GDM1 (cell line): ENCODE measurements at places on chromosomes 2 and 18.

GRCh38 chr2:217366266-217366895 lies 506.5 kb upstream of the TNP1 start:
- DNase-seq: no peak

DNA sequence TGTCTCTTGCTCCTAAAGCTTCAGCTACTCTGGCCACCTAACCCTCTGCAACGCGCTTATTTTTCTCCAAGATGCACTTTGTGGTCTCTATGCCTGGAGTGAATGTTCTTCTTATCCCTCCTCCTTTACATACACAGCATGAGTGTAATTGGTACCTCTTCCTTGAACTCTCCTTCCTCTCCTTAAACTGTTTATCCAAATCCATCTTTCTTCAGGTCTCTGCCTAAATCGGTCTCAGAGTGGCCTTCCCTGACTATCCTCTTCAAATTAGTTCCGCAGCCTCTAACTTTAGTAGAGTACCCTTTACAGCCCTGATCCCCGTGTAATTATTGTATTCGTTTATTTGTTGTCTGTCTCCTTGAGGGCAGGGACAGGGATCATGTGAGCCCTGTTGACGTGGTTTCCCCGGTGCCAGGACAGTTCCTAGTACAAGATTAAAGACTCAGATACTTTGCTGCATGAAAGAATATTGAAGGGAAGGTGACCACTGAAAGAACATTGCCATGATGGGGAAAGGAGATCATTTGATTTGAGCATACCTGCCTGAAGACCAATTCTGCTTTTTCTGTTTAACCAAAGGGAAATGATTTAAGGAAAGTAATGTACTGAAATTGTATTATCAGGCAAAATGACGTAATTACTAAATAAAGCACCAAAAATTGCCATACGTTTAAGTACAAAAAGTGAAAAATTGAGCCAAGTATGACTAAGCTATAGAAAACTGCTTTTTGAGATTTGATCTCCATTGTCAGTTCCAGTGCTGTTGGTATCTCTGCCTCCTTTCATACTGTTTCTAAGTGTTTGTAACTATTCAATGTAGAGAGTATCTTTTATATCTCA lies 1.2 kb downstream of the CNOT9 start:
- no peak for DNase-seq

GRCh38 chr2:13876491-13877037 lies 756.0 kb upstream of the LRATD1 start:
- no peak for DNase-seq

GRCh38 chr2:46548103-46548486 lies 68.7 kb downstream of the TMEM247 start:
- DNase-seq: peak; percentile 37

DNA sequence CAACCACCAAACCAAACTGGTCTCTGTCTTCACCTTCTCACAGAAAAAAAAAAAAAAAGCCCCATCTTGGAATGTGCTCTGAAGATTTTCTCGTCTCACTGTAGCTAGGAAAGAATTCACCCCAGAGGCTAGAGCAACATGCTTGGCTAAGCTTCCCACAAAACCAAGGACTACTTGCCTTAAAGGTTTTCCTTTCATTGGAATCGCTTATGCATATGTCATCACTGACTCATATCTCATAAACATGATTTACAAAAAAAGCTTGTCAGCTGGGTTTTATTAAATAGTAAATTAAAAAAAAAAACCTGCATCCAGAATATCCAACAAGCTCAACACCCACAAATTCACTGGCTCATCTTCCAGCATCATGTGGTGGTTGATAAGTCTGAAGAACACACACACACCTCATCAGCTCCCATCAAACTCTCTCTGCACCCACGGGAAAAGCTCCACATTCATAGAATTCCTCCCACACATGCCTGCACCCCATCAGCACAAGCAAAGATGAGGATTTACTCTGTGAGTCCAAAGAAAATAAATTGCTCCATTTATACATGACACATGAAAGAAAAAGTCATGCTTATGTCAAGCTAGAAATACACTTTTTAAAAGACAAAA lies 182.0 kb upstream of the TRIB2 start:
- DNase-seq: no peak

DNA sequence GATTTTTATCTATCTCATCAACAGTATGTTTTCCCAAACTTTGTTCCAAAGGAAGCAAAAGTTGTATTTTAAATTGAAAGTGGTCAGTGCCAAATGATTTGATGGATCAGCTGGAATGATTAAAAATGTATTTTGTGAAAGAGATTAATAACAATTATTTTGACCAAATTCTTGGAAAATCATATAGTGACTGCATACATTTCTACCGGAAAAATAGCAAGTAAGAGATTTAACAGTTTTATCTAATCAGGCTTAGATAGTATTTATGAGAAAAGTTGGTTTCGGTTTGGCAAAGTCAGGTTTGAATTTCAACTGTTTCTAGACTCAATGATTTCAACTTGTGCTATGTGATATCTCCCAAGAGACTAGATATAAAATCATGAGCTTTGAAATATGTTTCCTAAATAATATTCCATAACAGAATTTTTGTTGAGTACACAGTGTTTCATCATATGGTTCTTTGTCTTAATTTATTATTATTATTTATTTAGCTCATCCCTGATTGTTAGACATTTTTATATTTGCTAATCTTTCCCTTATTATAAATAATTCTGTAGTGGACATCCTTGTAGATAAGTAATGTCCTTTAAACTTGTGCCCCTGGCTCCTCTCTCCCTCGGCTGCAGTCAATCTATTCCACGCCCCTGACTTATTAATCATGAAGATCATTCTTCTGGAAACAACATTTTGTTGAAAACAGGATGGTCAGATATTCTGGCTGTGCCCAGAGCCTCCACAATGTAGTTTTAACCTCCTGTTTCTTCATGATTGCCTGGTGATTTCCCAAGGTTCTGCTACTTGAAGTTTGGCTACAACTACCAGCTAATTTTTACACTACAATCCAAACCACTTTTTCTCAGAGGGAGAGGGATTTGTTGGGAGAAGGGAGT lies 520.7 kb upstream of the TCF4 start:
- no peak for DNase-seq

GRCh38 chr2:217399291-217399690 lies 539.4 kb upstream of the TNP1 start:
- no peak for DNase-seq

GRCh38 chr2:236982693-236983455 lies 102.8 kb upstream of the COPS8 start:
- DNase-seq: no peak

DNA sequence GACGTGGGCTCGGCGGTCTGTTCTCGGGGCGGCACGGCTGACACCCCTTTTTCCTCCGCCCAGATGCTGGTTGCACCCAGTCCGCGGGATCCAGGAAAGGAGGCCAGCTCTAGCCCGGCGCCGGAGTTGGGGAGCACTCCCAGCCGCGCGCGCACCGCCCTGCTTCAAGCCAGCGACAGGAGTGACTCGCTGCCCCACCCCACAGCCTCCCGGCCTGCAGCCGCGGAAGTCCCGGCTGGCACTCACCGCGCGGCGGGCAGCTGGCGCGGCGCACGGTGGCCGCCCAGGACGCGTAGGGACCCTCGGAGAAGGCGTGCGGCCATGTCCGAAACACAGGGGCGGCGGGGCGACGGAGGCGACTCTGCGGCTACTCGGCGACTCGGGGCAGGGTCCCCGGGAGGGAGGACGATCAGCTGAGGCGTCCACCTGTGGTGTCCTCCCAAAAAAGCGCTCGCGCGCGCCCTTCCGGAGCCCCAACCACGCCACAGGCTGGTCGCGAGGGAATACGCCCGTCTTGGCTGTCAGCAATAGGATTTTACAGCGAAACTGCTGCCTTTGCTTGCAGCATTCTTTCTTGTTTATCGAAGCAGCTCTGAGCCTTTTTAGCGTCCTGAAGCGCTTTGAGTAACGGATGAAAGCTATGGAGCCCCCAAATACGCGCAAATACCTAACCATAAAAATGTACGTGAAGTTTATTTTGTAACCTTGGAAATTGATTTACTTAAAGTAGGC lies at the start of gene ACADL:
Gene ACADL, minus strand, starts transcription at position 507 of the 732 bp plus-strand sequence. Its CDS starts 184 bp downstream, at position 323.
- DNase-seq: no peak

- DNase-seq: no peak
These were observed 3.6 kb upstream of the SH2D6 start for GRCh38 chr2:85414761-85415553.

GRCh38 chr2:172740856-172741255 lies 5.2 kb downstream of the RAPGEF4 start:
- DNase-seq: no peak

DNA sequence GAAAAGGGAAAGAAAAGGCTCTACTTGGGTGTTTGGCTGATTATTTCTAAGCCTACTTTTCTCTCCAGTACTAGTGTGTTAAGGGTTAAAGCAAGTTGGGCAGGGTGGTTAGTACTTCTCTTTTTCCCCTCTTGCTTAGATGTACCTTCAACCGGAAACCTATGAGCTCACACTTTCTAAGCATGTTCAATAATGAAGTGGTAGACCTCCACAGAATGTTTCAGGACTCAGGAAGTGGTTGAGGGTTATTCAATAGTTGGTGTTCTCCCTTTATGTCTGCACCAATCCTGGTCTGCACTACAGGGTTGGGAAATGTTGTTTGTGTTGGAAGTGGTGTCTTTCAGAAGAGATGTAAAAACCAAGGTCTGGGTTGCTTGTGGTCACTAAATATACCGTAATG lies 137.1 kb downstream of the ZEB2 start:
- peak; percentile 74 for DNase-seq

DNA sequence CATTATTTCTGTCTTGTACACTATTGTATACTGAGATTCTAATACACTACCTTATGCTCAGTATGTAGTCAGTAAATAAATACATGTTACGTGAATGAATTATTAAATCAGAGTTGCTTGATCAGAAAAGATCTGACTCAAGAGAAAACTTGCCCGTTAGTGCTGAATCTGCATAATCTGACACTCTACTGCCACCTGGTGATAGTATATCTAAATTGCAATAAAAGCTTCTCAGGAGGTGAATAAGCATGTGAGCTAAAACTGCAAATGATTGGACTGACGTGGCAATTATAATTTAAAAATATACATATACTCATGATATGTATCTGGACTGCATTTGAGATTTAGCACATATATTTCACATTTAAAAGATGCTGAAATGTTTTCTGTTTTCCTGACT lies 70.4 kb downstream of the KIAA1328 start:
- peak; percentile 2 for DNase-seq

GRCh38 chr2:109065391-109065734 lies 63.6 kb upstream of the SH3RF3 start:
- DNase-seq: no peak

DNA sequence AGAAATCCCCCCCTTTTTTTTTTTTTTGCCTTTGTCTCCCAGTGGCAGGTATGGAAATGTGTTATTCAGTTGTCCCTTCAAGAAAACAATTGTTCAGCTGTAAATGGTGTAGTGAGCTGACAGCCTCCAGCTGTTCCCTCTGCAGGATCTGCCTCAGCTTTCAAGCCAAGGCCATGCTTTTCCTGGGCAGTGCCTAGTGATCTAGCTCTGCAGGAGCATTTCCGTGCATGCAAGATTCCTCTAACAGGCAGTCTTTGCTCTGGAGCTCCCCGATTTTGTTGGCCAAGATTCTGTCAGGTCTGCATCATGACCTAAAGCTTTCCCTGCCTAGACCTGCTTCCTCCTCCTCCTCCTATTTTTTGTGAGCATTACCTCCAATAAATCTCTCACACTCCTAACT lies 300.7 kb upstream of the UBE2E3 start:
- DNase-seq: no peak

DNA sequence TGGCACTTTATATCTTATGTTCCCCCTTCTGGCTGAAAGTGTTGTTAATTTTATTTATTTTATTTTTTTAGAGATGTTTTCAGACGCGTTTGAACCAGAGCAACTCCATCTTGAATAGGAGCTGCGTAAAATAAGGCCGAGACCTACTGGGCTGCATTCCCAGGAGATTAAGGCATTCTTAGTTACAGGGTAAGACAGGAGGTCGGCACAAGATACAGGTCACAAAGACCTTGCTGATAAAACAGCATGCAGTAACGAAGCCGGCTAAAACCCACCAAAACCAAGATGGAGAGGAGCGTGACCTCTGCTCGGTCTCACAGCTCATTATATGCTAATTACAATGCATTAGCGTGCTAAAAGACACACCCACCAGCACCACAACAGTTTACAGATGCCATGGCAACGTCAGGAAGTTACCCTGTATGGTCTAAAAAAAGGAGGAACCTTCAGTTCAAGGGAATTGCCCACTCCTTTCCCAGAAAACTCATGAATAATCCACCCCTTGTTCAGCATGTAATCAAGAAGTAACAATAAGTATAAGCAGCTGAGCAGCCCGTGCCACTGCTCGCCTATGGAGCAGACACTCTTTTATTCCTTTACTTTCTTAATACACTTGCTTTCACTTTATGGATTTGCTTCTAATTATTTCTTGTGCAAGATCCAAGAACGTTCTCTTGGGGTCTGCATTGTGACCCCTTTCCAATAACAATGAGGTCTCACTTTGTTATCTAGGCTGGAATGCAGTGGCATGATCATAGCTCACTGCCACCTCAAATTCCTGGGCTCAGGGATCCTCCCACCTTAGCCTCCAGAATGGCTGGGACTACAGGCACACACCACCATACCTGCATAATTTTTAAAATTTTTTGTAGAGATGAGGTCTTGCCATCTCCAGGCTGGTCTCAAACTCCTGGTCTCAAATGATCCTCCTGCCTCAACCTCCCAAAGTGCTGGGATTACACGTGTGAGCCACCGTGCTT lies 55.9 kb downstream of the CACNB4 start:
- DNase-seq: no peak

DNA sequence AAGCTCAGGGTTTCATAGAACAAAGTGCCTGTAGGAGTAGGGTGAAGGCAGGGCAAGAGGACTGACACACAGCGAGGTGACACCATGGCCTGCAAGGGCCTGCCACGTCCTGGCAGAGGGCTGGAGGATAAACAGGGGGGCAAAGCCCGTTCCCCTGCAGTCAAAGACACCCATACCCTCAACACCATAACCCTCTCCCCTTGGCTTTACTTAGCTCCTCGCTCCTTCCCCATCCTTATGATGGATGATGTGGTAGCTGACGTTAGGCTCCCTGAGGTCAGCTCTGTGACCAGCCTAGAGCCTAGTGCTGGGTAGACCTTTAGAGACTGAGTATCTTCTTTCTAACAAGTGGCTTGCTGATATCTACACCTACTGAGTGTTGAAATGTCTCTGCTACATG lies 683.3 kb upstream of the HS6ST1 start:
- no peak for DNase-seq

GRCh38 chr2:61700464-61700863 lies 153.4 kb downstream of the FAM161A start:
- no peak for DNase-seq

DNA sequence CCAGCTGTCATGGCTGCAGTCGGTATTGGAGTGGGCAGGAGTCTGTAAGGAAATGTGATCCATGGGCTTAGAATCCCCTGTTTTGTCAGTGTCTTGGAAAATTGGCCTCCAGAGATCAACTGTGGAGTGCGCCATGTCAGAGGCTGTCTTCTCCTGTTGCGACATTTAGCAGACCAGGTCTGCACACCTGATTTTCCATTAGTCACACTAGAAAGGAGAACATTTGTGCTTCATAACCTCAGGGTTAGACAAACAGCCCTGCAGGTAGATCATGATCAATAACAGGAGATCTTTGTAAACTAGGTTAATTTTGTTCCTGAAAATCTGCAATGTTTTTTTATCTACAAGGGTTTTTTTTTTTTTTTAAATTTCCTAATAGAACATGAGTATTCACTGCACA lies 28.0 kb downstream of the LDLRAD4 start:
- DNase-seq: no peak
